ENCODE measurements at places on chromosomes 7 and 10. TPM values are rescaled to one million over a fixed set of nuclear protein-coding genes. Genes with fewer than 3 reads are reported as not detected.

ALOX5 gene
- total RNA-seq = 9.4 TPM

APBB1IP gene
- total RNA-seq = 9.5 TPM

HOXA2 gene
- total RNA-seq = 0.89 TPM

IFIT3 gene
- total RNA-seq = 11.2 TPM

CALHM3 gene
- not detected for total RNA-seq

IDE gene
- 50.8 TPM for total RNA-seq

ACSM6 gene
- 4.5 TPM for total RNA-seq

SPDYE2B gene
- total RNA-seq = not detected

SPRN gene
- 0.89 TPM for total RNA-seq

ECHDC3 gene
- 17.0 TPM for total RNA-seq

SLC18A2 gene
- total RNA-seq = 6.2 TPM

GIMAP5 gene
- total RNA-seq = 11.5 TPM

ACTR3C gene
- total RNA-seq = 6.3 TPM

CCL24 gene
- total RNA-seq = 1.2 TPM

PKD1L1 gene
- 0.30 TPM for total RNA-seq

DNA sequence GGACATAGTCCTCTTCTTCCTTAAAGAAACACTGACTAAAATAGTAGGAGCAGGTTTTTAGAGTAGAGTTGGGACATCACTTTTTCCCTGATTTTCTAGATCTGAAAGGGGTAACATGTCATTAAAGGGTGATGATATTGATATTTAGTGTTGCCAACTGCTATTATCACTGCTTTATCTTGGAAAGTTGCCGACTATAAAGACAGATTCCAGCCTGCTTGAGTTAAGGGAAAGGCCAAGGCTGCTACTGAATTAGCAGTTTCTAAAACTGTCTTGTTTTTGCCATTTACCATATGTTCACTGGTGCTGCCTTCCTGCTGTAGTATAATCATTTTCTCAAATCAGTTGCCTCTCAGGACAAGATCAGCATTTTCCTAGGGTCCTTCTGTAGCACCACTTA, 29.7 kb downstream of the AP3M1 start:
- no peak for DNase-seq

- no peak for DNase-seq
Observed at GRCh38 chr10:85003083-85003482, 674.7 kb downstream of the CCSER2 start.

GRCh38 chr7:22201186-22201880, 155.6 kb downstream of the RAPGEF5 start:
- no peak for DNase-seq

GRCh38 chr7:83608716-83609115, 40.2 kb downstream of the SEMA3E start:
- DNase-seq = no peak

DNA sequence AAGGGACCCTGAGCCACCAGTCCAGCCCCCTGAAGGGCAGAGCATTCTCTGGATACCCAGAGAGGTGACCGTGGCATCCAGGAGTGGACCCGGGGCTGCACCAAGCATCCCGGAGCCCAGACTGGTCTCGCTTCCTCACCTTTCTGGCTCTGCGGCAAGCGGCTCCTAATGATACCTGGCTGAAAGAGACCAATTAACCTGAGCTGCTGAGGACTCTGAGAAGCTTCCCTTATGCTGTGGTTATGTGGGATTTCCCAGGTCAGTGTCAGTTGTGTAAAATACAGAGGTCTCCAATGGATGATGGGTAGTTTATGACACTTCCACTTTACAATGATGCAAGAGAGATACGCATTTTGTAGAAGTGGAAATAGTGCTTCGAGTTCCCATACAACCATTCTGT, 51.5 kb downstream of the PFKFB3 start:
- no peak for DNase-seq

DNA sequence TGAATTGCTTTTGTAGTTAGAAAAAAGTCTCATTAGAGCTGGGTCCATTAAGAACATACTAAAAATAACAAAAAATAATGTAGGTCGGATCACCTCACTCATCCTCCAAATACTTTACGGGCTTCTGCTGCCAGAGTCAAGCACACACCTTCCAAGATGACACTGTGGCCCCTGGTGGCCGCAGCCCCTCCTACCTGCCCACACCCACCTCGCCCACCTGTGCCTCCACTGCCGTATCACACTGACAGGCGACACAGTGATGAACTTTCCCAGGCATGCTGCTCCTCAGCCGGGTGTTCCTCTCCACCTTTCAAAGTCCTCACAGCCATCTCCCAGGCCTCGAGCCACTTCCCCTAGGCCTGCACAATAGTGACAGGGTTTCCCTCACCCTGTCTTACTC, 60.9 kb downstream of the STK17A start:
- DNase-seq = no peak

GRCh38 chr10:110016039-110016438, 8.3 kb downstream of the ADD3 start:
- DNase-seq = no peak

- no peak for DNase-seq
Observed at GRCh38 chr10:77197544-77197943, 440.1 kb downstream of the KCNMA1 start.

- peak; percentile 51 for DNase-seq
Observed at GRCh38 chr10:99917963-99918825, 91.6 kb downstream of the DNMBP start.

GRCh38 chr10:85557077-85557476, 809.5 kb downstream of the GRID1 start:
- no peak for DNase-seq

- no peak for DNase-seq
Observed at GRCh38 chr10:96665306-96665705, 55.0 kb downstream of the PIK3AP1 start.

- DNase-seq = no peak
Observed at GRCh38 chr10:110522365-110522988, 24.8 kb downstream of the DUSP5 start.

DNA sequence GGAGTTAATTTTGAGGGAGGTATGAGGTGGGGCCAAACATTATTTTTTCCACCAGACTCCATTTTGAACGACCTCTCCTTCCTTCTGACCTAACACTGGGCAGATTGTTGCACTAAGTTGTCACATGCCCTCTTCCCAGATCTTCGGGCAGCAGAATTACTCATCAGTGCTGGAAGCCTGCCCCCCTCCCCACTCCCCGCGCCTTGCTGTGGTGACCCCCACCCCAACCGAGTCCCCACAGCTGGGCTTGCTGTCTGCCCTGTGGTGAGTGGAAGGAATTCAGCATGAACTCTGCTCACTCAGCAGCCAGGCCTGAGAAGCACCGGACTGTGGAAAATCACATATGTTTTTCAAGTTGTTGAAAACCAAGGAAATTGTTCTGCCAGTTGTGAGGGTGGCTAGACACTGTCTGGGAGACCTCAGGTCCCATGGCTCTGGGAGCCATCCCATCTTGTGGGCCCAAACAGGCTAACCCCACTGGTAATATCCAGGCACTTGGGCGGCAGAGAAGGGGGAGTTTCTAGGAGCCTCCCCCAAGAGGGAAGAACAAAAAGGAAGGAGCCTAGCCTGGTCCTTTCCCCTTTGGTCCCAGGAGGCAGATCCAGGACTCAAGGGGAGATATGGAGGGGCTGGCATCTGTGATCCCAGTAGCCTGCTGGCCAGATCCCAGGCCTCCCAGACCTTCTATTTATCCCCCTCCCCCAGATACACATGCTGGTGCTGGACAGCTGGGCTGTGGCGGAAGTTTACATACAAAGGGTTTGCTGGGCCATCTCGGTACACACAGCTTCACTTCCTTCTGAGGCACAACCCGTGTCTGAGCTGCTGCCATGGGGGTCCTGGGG, 3.5 kb upstream of the AEBP1 start:
- no peak for DNase-seq

DNA sequence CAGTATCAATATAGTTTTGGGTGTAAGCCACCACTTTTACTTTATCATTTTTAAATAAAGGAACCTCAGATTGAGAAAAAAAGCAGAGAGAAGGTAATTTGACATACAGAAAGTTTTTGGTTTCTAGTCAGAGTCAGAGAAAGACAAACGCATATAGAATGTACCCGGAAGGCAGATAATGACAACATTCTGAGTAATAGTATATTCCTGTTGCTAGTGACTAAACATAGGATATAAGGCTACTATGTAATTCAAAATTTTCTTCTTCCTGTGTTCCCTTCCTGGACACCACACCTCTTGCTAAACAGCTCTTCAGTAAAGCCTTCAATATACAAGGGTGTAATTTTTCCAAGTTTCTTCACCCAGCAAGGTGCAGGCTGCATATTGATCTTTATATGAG, 597.6 kb downstream of the PCDH15 start:
- no peak for DNase-seq

DNA sequence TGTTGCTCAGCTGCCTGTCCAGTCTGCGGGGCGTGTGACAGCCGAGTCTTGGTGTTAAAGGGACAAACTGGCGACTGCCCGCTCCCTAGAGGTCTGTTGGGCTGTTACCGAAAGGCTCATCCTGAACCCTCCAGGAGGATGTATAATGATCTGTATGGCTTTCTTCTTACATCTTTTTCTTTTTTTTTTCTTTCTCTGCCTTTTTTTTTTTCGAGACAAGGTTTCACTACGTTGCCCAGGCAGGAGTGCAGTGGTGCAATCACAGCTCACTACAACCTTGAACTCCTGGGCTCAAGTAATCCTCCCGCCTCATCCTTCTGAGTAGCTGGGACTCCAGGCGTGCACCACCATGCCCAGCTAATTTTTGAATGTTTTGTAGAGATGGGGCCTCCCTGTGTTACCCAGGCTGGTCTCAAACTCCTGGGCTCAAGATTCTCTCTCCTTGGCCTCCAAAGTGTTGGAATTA, 857 bp downstream of the INTS15 start:
- DNase-seq = no peak

- no peak for DNase-seq
Observed at GRCh38 chr7:96530786-96531185, 178.9 kb downstream of the SEM1 start.

GRCh38 chr10:118950997-118951637, 78.4 kb upstream of the NANOS1 start:
- no peak for DNase-seq

DNA sequence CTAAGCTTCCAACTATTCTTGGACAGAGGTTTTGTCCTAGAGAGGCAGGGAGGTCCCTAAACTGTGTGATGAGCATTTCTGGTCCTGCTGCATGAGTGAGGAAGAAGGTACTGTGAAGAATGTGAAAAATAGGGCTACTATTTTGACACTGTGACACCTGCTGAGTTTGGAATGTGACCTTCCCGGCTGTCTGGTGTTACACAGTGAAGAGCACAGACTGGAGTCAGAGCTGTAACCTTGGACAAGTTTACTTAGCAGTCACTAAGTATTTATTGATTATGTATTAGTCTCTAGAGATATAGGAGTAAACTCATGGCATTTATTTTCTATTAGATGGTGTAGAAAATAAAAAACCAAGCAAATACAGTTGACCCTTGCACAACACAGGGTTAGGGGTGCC, 12.3 kb downstream of the GOLGA7B start:
- DNase-seq = no peak

DNA sequence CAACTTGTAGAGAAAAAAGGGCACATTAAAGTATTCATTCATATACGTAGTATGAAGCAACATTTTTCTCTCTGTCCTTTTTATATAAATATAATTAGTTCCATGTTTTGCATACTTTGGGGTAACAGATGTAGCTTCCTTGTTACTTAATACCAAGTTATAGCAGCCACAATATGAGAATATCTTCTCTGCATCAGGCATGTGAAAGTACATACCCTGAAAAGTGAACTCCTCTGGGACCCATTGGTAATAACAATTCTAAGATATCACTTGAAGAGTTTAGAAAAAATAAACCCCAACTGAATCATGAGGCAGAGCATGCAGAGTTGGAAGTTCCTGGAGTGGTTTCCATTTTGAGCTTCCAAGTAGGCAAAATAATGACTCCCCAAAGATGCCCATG, 2.4 kb upstream of the CRPPA start:
- no peak for DNase-seq

- DNase-seq = no peak
Observed at GRCh38 chr7:122675621-122676020, 23.3 kb downstream of the RNF133 start.

- DNase-seq = no peak
Observed at GRCh38 chr7:96578606-96579005, 131.0 kb downstream of the SEM1 start.
